C1 segment of cervical spinal cord (tissue), 14 donors: ENCODE measurements at places on chromosomes 16 and 17.

GRCh38 chr17:76050538-76051467 lies 21.5 kb downstream of the SRP68 start:
- DNase-seq = no peak

GRCh38 chr17:5241861-5242671 lies 7.4 kb upstream of the SCIMP start:
- DNase-seq = no peak

DNA sequence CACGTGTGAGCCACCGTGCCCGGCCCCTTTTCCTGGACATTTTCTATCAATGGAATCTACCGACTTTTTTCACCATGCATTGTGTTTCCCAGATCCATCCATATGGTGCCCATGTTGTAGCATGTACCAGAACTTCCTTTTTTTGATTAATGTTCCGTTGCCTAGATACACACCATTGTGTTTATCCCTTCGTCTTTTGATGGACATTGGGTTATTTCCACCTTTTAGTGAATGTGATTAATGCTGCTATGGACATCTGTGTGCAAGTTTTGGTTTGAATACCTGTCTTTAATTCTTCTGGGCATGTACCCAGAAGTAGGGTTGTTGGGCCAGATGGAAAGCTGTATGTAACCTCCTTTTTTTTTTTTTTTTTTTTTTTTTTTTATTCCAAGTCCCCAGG lies 79.8 kb downstream of the NT5M start:
- DNase-seq = no peak

DNA sequence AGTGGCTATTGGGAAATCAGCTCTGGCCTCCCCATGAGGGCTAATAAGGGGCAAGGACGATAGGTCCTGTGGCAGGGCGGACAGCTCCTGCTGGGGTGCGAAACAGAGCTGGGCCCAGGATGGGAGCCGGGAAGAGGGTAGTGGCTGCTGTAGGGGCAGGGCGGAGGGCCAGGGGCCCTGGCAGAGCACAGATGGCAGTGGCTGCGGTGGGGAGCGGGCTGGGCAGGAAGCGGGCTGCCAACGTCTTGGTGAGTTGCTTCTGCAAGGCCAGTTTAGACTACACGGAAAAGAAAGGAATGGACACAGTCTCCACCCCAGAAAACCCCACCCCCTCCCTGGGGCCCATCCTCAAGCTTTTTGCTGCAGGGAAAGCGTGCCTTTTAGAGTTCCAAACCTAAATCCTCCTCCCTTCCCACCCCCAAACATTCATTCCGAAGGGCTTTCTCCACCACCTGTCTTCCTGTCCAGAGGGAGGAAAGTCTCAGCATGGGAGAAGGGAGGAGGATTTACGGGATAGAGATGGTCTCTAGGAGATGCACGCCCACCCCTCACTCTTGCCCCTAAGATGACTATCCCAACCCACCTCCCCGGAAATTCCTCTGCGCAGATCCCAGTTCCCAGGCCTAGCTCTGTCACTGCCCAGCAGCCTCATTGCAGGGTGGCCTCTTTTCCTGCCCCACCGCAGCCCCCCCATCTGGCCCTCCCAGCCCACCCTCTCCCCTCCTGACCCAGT lies 7.1 kb downstream of the NKIRAS2 start:
- no peak for DNase-seq

DNA sequence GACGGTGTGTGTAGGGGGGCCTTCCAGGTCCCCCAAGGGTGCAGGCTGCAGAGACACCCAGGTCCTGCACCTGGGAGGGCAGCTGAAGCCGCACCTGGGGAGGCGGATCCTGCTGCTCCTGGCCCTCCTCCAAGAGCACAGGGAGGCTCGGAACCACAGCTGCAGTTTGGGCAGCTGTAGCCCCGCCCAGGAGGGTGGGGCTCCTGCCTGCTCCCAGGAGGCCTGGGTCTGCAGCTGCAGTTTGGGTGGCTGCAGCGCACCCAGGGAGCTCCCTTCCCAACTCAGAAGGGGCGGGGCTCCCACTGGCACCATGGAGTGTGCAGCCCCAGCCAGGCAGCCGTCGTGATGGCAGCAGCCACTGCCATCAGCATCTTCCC lies 69.4 kb upstream of the NKD1 start:
- DNase-seq = no peak

GRCh38 chr17:42697108-42697811 lies 14.9 kb downstream of the CNTNAP1 start:
- no peak for DNase-seq

GRCh38 chr17:44608727-44609435 lies 47.4 kb upstream of the MEIOC start:
- no peak for DNase-seq

GRCh38 chr17:80364091-80364691 lies 50.8 kb upstream of the ENDOV start:
- DNase-seq = no peak

DNA sequence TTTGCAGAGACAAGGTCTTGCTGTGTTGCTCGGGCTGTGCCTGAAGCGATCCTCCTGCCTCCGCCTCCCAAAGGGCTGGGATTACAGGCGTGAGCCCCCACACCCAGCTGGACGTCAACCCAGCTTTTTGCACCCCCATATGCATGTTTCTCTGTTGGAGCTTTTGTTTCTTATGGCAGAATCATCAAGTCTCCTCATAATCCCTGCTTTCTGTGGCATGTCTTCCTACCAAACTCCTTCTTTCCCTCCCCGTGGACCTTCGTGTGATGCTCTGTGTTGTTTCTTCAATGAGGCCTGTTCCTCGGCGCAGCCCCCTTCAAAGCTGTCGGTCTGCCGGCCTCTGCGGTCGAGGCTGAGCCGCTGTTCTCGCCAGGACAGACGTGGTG lies 71.6 kb downstream of the METRNL start:
- no peak for DNase-seq

DNA sequence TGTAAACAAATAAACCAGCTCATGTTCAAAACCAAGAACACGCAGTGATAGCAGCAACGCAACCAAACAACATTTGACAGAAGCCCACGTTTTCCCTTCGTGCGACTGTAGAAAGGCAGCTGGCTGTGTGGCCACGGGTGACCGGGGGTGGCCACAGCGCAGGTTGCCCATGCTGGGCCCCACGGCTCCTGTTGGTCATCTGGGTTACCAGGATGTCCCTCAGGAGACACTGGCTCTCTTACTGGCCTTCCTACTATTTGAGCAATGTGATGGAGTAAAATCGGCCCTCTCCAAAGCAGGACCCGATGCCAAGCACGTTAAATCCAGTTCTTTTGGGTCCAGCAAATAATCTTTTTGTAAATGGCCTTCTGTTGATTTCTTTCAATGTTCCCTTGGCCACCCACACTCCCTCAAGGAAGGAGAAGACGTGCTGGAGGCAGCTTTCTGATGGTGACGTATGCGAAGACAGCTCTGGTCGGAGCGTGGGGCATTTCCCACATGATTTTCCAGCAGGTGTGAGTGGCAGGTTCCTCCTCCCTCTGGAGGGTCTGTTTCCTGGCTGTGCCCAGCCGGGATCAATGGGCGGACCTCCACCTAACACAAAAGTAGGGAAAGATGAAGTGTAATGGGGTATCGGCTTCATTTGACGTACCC lies 143.1 kb upstream of the CHMP6 start:
- no peak for DNase-seq

GRCh38 chr16:69942627-69943170 lies 8.4 kb upstream of the CLEC18A start:
- DNase-seq = no peak

GRCh38 chr16:73356401-73357079 lies 308.6 kb upstream of the ZFHX3 start:
- DNase-seq = no peak

DNA sequence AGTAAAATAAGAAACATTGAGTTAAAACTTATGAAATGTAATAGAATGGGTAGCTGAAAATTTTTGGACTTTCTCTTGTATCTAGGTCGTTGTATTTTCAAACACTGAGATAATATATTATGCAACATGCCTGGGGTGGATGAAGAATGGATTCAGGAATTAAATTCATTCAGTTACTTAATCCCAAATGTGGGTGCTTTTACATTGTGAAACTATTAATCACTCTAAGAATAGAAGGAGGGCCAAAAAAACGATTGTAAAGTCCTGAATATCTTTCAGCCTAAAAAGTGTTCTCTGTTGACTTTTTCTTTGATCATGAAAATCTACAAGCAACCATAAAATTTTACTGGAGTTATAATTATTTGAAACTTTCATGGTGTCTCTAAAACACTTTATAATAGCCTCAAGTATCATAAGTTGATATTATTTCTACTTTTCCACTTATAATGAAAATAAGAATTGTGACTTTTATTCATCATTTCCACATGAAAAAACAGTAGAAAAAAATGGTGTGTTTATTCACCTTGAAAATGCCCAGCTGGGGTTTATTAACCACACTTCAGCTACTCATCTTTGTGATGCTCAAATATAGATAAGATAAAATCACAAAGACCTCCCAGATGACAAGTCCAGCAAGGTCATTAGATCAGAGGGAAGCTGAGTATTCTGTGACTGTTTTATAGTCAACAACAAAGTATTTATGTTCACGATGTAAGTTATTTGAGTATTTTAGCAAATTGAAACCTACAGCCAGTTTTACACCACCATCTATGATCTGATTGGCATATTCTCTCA lies 619.9 kb upstream of the SOX9 start:
- no peak for DNase-seq

- no peak for DNase-seq
These were observed 219.3 kb upstream of the GSE1 start for GRCh38 chr16:85393674-85394451.

DNA sequence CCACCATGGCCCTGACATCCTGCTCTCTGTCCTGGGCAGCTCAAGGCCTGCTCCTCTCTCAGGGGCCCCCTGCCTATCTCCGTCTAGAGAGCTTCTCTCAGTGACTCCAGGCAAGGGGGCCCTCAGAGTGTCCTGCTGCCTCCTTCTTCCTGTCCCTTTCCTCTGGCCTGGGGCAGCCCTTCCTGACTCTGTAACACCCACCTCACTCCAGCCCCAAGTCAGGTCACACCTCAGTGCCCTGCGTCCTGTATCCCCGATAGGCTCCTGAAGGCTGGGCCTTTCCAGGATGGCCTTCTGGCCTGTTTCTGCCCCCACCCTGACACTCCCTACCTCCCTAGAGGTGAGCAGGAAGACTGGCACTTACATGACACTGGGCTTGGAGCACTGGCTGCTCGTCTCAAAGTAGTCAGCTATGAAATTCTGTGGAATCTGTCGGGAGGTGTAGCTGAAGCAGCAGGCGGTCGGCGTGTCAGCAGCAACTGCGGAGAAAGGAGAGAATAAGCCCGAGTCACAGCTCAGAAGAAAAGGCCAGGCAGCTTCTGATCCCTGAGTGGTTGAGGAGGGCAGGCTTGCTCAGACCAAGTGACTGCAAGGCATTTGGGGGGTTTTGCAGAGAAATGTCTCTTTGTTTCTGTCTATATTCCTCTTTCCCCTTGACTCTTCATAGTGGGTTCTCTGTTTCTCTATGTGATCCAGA lies 976 bp downstream of the CCL3L1 start:
- DNase-seq = no peak

DNA sequence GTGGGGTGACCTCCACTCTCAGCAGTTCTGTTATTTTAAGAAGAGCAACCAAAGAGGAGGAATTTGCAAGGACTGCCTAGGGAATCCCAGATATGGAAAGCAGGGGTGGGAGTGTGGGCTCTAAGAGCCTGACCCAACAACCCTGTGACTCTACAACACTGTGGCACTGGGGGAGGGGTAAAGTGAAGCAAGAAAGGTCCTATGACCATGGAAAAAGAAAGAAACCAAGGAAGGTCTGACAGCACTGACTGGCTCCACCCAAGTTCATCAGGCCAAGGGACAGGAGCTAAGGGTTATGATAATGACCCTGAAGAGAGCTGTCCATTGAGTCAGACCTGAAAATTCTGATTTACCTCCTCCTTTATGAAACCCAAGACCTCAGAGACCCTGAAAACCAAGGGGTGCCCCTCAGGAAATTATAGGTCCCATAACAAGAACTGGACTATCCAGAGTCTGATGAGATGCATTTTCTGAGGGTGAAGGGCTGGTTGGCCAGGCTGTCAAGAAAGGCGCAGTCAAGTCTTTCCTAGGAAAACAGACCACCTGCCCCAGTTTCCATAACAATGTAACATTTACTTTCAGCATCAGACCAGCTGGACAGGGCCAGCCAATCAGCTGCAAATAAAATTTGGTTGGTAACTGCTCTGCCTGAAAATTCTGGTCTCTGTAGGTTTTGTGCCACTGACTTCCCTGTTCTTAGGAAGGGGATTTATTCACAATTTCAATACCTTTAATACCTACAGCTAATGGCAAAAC lies 53.8 kb upstream of the MTMR4 start:
- no peak for DNase-seq

DNA sequence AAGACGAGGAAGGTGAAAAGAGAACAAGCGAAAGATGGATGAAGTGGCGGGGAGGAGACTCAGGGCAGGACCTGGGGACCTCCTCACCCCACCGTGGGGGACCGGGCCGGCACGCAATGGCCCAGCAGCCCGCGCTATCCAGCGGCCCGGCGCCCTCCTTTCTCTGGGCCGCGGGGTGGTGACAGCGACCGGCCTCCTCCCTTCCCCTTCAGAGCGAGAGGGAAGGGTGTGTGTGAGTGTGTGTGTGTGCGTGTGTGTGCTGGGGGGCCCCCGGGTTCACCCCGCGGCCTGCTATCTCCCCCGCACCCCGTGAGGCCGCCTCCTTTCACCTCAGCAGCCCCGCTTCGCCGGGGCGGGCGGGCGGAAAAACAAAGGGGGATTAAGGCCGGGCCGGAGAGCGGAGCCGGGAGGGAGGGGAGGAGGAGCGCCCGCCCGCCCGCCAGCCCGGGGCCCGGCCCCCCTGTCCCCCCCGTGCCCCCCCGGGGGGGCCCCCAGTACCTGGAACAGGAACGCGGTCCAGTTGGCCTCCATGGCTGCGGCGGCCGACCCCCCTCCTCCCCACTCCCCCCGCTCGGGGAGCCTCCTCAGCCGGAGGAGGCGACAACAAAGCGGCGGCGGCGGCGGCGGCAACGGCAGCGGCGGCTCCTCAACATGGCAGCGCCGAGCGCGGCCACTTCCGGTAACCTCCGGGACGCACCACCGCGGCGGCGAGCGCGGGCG lies at the start of gene VEZF1:
Gene VEZF1, minus strand, starts transcription at position 674 of the 720 bp plus-strand sequence. Its CDS starts 143 bp downstream, at position 531.
- peak; percentile 79 for DNase-seq

DNA sequence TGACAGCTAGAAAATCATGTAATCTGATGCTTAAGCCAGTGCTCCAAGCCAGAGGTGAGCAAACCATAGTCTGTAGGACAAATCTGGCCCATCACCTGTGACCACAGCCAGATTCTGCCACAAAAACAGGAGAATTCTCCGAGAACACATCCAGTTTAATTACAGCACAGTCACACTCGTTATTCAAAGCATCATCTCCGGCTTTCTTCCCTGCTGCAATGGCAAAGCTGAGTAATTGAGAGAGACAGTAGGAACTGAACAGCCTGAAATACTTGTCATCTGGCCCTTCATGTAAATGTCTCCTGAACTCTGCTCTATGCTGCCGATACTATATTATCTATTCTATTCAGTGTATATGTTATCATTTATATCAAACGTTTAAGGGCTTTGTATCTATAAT lies 121.4 kb upstream of the FOXF1 start:
- no peak for DNase-seq

- DNase-seq = no peak
These were observed 24.7 kb downstream of the LIMD2 start for GRCh38 chr17:63675231-63675606.

DNA sequence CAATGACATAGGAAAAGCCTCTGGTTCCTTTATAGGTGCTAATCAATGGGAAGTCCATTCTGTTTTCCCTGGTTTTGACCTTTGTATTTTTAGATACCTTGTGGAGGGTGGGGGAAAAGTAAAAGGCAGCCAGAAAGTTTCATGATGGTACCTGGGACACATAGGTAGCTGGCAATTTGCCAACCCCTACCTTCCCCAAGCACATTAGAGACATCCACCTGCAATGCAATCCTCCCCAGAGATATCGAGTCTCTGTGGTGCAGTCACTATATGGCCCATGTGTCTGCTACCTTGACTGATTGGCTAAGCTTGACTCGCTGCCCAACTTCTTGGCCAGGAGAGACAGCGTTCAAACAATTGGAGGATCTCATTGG lies 86.4 kb downstream of the IRX3 start:
- no peak for DNase-seq
